ENCODE measurements at places on chromosomes 12 and 14. TPM values are rescaled to one million over a fixed set of nuclear protein-coding genes. Genes with fewer than 3 reads are reported as not detected.

NYNRIN gene
- 1.1 TPM for total RNA-seq

RD3L gene
- not detected for total RNA-seq

DNA sequence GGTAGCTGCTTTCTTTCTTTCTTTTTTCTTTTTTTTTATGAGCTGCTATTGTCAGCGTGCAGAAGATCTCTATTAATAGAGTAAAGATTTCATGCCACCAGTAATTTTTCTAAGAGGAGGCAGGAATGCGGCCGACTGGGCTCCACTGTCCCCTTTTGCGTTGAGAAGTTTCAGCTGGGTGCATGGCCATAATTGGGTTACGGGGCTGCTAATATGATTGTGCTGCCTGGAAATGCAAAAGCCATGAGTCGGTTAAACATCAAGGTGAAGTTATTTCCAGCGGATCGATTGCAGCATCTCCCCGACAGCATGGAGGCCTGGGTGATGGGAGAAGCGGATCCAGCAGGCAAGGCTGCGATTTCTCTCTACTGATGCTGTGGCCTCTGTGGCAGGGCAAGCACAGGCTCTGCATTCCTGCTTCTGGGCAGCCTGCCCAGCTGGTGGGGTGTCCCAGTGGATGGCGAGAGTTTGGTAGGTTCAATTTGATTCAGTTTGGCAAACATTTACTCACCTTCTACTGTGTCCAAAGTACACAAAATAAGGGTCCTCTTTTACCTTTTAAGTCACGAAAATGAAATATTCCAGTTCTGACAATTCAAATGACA is 54.4 kb upstream of the PRMT8 start:
- H3K27me3 ChIP-seq, result peaks cover 51% of the 10 kb centered on the region
- H3K4me1 ChIP-seq, result no peaks in the 10 kb centered on the region
- no peak overlapping the region for H3K27ac ChIP-seq
- H3K4me3 ChIP-seq, result no peak overlapping the region
- no peaks in the 10 kb centered on the region for H3K36me3 ChIP-seq

- H3K27me3 ChIP-seq, result peaks cover 3% of the 10 kb centered on the region
- no peak overlapping the region for H3K4me3 ChIP-seq
- DNase-seq, result no peak
- H3K27ac ChIP-seq, result no peak overlapping the region
Measured at GRCh38 chr14:99679543-99679942, 4.6 kb upstream of the CYP46A1 start.

KRT76 gene
- not detected for total RNA-seq

DNA sequence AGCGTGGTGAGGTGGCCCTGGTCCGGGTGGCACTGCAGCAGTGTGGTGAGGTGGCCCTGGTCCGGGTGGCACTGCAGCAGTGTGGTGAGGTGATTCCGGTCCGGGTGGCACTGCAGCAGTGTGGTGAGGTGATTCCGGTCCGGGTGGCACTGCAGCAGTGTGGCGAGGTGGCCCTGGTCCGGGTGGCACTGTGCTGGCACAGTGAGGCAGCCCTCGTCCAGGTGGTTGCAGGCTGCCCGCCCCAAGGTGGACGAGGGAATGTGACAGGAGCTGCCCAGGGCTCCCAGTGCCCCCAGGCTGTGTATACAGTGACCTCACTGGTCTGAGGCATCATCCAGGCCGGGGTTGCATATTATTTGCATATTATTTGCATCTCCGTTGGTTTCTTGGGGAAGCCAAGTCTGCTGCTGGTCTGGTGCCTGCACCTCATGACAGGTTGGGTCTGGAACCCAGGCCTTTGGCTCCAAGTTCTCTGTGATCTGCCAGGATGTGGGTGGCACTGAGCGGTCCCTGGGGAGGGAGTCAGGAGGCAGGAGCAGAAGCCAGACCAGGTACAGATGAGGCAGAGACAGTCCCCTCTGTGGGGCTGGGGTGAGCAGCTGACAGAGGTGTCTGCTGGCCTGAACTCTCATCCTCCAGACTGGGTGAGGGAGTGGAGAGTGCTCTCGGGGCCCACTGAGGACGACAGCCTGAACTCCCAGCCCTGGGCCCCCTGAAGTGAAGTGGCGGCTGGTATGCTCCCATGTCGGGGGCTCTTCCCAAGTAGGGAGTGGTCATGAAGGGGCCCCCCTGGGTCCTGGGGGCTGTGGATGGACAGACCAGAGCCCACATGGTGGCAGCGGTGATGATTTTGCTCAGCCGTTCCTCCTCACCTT is 79.3 kb downstream of the KIF26A start:
- H3K4me1 ChIP-seq, result peaks cover 10% of the 10 kb centered on the region
- H3K27ac ChIP-seq, result no peak overlapping the region
- H3K36me3 ChIP-seq, result no peaks in the 10 kb centered on the region
- DNase-seq, result no peak
- H3K4me3 ChIP-seq, result no peak overlapping the region

DNA sequence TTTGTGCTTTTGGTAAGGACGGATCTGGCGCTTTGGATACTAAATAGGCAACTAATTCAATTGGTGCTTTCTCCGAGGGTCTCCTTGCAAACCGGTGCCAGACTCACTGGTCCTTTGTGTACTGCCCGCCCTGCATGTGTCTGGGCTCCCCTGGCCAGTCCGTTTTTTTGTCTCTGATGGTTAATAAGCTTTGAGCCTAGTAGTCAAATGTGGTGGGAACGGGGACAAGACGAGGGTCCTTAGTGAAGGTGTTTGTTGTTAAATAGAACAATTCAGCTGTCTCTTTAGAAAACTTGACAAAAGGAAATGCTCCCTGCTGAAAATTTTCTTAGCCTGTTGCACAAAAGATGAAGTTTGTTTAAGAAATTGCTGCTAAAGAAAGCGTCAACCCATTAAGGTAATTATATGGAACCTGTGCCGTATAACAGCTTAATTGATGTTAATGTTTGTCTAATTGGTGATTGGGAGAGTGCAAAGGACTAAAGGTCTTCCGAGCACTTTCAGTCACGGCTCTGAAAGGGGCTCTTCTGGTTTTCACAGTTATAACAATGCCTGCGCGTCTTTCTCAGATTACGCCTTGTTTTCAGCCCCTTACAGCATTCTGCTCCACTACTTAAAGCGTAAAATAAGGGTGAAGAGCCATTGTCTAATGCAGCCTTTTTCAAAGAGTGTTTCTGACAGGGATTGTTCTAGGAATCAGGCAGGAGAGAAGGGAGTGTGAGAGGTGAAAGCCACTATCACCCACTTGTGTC is 537.4 kb downstream of the PRKD1 start:
- H3K4me1 ChIP-seq, result no peaks in the 10 kb centered on the region
- no peaks in the 10 kb centered on the region for H3K36me3 ChIP-seq
- no peak for DNase-seq
- H3K27me3 ChIP-seq, result no peaks in the 10 kb centered on the region
- no peak overlapping the region for H3K4me3 ChIP-seq
- no peak overlapping the region for H3K27ac ChIP-seq
